Activated T-cell treated with anti-CD3 and anti-CD28 coated beads for 4 hours (primary cell): ENCODE measurements at places on chromosomes 7 and 10.

DNA sequence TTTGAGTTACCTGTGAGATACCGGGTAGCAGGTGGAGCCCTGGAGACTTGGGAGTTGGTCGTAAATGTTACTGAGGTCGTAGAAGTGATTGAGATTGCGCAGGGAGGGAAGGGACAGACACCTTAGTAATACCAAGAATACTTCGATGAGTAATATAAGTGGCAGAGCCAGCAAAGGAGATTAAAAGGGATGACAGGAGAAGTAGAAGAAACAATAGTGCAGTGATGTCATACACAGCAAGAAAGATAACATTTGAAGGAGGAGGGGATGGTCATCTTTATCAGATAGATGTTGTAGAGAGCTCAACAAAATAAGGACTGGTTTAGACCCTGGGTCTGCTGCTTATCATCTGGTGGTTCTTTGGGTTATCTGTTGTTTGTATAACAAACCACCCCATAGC is 5.0 kb downstream of the BCCIP start:
- DNase-seq = no peak

GRCh38 chr10:6333973-6334372 is 131.2 kb downstream of the PFKFB3 start:
- DNase-seq = no peak

- DNase-seq = no peak
These were observed 264.0 kb downstream of the ARL4A start for GRCh38 chr7:12951397-12951801.

DNA sequence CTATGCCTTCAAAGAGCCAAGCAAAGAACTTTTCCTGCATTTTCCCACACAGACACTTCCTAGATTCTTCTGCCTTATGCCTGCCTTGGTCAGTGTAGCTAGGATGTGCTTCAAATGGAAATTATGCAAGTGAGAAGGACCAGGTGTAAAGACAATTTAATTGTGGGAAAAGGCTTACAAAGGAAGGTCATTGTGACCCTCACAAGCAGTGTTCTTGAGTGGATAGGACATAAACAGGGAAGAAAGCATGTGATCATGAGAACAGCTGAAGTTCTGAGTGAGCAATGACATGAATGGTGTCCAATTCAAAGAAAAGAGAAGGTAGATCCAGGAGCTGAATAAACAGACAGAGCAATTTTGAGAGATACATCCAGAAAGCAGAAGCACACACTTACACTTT is 1.3 kb upstream of the PIP start:
- no peak for DNase-seq

- no peak for DNase-seq
These were observed 36.0 kb downstream of the MAT1A start for GRCh38 chr10:80253266-80253962.

GRCh38 chr7:47046949-47047348 is 535.0 kb downstream of the TNS3 start:
- no peak for DNase-seq

DNA sequence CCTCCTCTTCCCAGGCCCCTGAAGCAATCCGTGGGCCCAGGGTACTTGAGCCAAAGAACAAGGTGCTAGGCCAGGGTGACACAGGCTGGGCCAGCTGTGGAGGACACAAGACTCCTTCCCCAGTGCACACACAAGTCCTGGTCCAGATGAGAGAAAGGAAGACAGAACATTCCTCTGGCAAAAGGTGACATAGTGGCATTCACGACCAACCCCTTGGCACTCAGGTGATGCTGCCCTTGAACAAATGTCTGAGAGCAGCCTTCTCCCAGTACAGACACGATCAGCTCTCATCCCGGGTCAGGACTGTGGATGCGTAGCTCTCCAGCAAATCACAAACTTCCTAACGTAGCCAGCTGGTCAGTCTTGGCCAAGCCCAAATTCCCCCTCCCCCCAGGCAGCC is 118.5 kb downstream of the OAT start:
- no peak for DNase-seq

- peak; percentile 68 for DNase-seq
These were observed 47.1 kb upstream of the UCN3 start for GRCh38 chr10:5317547-5318107.

GRCh38 chr7:106589198-106589879 is 71.6 kb downstream of the CCDC71L start:
- no peak for DNase-seq

- DNase-seq = no peak
These were observed 13.4 kb downstream of the NOC3L start for GRCh38 chr10:94349327-94349726.

GRCh38 chr10:34360984-34361383 is 454.1 kb downstream of the PARD3 start:
- DNase-seq = no peak

DNA sequence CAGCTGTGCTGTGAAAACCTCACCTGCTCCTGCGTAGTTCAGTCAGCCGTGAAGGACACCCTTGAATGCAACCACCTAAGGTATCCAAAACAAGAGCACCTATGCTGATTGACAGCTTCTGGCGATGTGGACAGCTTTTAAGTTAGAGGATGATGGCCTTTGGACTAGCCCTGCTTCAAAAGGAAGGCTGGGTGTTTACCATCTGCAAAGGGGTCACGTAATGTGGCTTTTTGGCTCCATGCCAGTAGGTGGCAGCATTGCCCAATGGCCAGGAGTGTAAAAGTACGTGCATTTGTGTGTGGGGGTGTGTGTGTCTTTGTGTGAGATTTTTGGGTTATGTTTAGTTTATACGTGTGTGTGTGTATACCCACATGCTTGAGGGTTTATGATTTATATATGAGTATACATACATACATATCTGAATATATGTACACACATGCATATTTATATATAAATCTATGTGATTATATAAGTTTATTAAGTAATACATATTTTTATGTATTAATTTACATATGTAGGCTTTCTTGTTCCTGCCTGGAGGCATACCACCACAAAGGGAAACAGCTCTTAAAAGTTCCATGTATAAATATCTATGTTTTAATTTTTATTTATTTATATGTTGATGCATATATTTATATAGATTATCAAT is 236.3 kb upstream of the ANKRD30A start:
- DNase-seq = peak; percentile 10

DNA sequence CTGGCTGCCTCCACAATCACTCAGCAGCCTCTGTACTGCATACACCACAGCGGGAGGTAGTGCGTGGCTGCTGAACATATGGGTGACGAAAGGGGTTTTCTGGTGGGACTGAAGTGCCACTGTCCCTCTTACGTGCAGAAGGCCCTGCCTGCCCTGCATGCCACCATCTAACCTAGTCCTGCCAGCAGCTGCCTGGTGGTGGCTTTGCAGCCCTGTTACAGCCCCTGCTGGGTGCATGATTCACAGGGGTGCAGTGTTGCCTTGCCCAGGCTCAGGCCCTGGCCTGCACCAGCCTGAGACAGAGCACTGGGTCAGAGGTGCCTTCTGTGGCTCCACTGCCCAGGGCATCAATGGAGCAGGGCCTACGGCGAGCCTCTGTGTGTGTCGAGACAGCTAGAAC is 50.1 kb downstream of the SYPL1 start:
- no peak for DNase-seq

DNA sequence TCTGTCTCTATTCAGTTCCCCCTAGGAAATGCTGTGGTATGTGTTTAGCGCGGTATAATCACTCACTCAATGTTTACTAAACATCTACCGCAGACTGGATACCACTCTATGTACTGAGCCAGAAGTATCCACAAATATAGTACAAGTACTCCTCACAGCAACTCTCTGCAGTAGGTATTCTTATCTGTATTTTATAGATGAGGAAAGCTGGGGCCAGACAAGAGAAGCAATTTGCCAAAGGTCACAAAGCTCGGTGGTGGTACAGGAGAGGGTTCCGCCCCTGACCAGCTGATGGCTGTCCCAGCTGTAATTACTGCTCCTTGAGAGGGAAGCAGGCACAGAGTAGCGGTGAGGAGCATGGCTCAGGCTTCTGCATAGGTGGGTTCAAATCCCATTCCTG is 184.1 kb downstream of the DOCK4 start:
- DNase-seq = no peak

- no peak for DNase-seq
These were observed 191.5 kb downstream of the REEP3 start for GRCh38 chr10:63712717-63713115.

GRCh38 chr10:60262647-60263126 is 127.0 kb downstream of the ANK3 start:
- DNase-seq = no peak

DNA sequence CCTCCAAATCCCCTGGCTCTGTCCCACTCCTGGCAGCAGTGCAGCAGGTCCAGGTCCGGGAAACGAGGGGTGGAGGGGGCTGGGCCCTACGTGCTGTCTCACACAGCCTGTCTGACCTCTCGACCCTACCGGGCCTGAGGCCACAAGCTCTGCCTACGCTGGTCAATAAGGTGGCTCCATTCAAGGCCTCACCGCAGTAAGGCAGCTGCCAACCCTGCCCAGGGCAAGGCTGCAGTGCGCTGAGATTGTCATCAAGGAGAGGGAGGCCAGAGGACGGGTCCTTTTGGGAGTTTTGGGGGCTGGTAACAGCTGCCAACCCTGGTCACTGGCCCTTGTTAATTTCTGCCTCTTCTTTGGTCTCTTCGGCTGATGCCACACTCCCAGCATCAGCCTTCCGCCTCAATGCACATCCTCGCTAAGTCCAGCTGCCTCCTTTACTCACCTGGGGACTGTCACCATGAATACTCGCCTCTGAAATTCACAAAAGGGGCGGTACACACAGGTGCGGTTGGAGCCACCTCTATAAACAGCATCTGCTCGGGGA is 3.5 kb downstream of the EPO start:
- DNase-seq = no peak

GRCh38 chr7:21887353-21887752 is 58.3 kb downstream of the CDCA7L start:
- DNase-seq = no peak

GRCh38 chr7:106653488-106653887 is 7.5 kb downstream of the CCDC71L start:
- no peak for DNase-seq

DNA sequence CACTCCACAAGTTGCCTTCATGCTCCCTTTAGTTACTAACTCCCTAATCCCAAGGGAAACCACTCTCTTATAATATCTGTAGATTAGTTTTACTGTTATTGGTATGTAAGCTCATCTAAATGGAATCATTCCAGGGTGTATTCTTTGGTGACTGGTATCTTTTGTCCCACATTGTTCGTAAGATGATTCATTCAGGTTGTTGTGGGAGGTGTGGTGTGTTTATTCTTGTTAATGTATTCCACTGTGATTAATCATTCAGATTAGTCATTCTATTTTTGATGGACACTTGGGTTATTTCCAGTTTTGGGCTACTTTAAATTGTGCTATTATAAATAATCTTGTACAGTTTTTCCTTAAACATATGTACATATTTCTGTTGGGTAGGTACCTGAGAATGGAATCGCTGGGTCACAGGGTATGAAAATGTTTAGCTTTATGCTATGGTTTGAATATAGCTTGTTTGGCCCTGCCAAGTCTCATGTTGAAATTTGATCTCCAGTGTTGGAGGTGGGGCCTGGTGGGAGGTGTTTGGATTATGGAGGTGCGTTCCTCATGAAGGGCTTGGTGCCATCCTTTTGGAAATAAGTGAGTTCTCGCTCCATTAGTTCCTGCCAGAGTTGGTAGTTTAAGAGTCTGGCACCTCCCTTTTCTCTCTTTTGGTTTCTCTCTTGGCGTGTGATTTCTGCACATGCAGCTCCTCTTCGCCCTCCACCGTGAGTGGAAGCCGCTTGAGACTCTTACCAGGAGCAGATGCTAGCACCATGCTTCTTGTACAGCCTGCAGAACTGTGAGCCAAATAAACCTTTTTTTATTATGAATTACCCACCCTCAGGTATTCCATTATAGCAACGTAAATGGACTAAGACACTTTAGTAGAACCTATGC is 13.8 kb downstream of the BTRC start:
- DNase-seq = no peak

GRCh38 chr10:47456794-47457527 is 27.0 kb downstream of the ANXA8 start:
- DNase-seq = no peak

- no peak for DNase-seq
These were observed 3.2 kb upstream of the ZNF789 start for GRCh38 chr7:99469381-99470065.

DNA sequence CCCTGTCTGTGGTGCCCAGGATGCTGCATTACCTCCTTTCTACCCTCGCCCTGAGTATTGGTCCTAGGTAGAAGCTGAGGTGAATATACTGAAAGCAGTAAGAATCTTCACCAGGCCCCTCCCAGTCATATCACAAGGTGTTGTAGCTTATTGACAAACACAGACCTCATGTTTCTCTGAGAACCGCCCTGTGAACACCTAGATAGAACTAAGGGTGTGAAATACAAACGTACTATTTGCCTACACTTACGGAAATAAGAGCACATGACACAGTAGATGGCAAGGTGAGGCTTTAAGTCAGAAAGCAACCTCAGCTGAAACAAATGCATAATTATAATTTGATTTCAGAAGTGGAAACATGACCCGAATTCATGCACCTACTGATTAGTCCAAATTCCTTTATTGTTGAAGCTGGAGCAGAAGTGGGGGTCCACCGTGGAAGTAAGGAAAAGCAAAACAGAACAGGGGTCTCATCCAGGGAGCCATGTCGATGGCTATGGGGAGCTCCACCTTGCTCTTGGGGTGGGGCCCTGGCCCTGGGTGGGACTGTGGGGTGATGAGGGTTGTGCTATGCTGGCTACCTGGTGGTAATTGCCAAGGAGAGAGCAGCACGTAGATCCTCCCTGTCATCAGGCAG is at the start of gene NPSR1:
Gene NPSR1, plus strand, starts transcription at position 587 of the 637 bp plus-strand sequence. CDS start 195 bp downstream, outside the sequence.
- DNase-seq = no peak

DNA sequence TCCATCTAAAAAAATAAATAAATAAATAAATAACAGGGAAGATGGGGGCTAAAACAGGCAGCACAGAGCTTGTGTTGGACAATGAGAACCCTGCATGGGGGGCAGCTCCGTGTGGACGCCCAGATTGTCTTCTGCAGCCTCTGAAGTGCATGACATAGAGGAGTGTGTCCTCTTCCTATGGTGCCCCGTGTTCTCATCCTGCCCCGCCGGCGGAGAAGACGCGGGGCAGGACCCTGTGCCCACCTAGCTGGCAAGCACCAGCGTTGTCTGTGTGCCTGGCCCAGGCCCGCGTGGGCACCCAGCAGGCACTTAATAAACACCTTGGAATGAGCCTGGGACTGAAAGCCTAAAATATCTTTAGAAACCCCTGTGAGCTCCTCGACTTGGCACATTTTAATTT is 88.7 kb upstream of the DNAAF5 start:
- no peak for DNase-seq

GRCh38 chr7:78953090-78953489 is 500.4 kb downstream of the MAGI2 start:
- no peak for DNase-seq

DNA sequence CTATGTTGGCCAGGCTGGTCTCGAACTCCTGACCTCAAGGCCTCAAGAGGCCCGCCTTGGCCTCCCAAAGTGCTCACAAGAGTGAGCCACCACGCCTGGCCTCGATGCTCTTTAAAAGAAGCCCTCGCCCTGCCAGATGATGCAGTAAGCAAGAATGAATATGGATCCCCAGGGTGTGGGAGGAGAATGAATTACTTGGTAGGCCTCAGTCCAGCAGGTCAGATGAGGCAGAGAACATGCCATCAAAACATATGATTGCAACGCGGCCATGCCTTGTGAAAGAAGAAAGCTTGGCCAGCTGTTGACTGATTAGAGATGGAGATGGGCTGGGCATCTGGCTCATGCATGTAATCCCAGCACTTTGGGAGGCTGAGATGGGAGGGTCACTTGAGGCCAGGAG is 68.7 kb downstream of the CAMK1D start:
- DNase-seq = no peak

GRCh38 chr10:69446229-69446628 is 5.0 kb upstream of the TSPAN15 start:
- DNase-seq = no peak
